ENCODE measurements at places on chromosomes 1 and 21.

GRCh38 chr1:37403166-37403565 lies 71.2 kb upstream of the ZC3H12A start:
- DNase-seq = no peak

DNA sequence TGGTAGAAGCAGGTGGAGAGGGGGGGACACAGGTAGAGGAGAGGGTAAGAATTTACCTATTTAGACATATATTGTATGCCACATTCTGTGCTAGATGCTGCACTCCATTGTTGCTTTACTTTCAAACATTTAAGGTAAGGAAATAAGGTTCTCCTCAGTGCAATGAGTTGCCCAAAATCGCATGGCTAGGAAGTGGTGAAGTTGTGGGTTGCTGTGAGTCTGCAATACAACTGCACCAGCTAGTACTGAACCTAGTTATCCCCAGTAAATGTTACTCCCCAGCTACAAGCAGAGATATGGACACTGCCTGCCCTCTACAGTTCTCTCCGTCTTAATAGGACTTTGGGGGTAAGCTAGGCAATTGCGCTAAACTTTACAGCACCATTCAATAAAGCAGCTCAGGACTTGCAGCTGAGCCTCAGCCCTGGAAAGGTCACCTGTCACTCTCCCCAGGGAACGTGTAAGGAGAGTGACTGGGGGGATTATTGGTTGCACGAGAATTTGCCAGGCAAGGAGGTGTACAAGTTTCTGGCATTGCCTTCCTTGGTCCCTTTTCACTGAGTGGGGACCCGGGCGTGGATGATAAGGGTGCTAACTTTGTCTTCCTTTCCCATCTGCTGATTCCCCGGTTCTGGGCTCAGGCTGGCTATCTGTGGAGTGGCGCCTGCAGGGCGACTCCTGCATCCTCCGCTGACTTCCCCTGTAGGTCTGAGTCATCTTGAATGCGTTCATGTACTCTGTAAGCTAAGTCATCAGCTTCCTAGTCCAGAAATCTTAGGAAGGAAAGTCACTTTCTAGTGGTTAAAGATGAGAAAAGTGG lies 71.3 kb upstream of the CNTN2 start:
- DNase-seq = no peak

DNA sequence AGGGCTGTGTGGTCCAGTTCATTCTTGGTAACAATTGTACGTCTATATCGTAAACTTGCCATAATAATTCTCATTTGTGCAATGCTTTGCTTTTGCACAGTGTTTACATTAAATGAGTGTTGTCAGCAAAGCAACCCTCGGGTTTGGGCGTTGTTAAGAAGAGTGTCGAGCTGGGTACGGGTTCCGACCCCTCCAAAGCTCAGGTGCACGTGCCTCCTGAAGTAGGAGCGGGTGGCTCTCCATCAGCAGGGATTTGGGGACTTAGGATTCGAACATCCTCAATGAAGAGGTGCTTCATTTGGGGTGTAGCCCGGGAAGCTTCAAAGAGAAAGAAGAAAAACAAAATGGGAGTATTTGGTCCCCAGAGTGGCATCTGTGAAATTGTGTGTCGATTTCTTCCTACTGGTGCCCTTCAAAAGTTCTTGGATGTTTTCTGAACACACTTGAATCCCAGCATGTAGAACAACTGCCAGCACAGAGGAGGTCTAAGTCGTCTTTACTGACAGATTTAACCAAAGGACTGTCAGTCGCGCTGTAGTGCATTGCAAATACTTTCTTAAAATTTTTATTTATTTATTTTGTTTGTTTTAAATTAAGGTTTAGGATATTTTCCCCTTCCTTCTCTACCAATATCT lies 1.1 kb downstream of the TRIM58 start:
- no peak for DNase-seq

DNA sequence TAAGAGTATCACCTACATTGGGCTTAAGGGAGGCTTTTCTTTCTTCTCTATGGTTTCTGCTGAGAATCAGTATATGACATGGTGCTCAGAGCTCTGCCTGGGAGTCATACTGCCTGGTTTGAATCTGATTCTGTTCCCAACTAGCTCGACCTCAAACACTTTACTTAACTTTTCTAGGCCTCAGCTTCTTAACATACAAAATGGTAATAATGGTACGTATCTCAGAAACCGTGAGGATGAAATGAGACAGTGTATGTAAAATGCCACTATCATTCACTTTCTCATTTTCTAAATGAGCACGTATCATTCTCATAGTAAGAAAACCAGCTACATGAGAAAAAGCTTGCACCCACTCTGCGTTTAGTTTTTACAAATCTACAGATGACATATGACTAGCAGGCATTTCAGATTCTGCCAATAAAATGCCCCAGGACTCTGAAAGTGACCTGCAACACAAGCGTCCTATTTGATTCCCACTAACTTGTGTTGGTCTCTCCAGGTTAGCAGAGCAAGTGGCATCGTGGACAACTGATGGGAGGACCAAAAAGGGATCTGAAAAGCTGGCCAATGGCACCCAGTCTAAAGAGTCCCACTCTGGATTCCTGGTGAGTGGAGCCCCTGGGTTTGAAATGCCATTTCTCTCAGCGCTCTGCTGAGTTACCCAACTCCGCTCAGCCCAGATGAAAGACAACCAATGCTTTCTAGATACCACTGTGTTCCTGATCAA lies 6.1 kb downstream of the CTNNBIP1 start:
- DNase-seq = peak; percentile 40

DNA sequence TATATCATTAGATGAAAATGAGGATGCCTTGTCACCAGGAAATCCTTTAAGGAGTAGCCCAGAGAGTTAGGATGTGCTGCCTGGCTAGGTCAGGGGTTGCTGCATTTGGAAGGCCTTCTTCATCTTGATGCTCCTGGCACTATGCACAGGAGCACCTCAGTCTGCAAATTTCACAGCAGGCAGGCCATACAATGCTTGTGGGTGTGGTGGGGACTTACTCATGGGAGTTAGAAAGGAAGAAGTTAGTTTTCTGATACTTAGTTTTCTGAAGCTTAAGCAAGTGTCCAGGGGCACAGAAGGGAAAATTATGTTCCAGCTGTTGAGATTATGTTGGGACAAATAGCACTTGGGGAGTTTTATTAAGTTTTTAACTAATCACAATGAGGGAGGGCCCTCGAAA lies 11.4 kb downstream of the HLX start:
- no peak for DNase-seq

- no peak for DNase-seq
Measured at GRCh38 chr1:222048094-222048595, 306.3 kb upstream of the DUSP10 start.

DNA sequence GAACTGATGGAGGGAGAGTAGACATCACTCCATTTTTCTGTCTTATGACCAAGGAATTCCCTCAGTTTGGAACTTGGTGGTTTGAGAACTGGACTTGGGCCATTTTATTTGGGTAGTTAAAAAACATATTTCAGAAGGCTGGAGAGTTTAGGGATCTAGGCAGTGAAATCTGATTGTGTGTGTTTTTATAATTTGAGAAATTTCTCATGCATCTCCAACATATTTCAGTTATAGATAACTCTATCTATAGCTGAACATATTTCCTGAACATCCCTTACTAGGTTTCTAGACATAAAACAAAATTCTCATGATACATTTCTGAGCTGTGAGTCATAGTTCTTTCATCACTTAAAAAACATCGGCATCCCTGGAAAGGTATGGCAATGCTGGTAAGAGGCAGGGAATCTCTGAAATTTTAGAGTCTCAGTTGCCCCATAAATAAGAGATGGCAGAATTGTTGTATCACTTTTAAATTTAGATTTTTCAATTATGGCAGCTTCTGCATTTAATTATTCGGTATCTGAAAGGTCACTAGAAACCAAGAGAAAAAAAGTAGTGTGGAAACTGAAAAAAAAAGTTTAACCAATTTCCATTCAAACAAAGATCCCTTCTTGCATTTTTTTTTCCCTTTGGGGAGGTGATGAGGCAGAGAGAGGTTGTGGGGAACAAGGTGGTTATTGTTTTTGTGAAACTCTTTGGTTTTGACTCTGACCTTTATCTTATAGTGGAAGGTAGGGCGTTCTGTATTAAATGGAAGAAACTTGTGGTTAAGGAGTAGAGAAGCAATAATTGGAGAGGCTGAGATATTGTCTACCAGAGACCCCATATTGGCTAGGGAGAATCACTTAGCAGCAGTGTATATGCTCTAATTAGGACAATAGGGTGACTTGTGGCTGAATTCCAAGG lies 102.9 kb downstream of the FASLG start:
- DNase-seq = no peak

GRCh38 chr21:31426235-31426797 lies 82.3 kb upstream of the TIAM1 start:
- DNase-seq = no peak

DNA sequence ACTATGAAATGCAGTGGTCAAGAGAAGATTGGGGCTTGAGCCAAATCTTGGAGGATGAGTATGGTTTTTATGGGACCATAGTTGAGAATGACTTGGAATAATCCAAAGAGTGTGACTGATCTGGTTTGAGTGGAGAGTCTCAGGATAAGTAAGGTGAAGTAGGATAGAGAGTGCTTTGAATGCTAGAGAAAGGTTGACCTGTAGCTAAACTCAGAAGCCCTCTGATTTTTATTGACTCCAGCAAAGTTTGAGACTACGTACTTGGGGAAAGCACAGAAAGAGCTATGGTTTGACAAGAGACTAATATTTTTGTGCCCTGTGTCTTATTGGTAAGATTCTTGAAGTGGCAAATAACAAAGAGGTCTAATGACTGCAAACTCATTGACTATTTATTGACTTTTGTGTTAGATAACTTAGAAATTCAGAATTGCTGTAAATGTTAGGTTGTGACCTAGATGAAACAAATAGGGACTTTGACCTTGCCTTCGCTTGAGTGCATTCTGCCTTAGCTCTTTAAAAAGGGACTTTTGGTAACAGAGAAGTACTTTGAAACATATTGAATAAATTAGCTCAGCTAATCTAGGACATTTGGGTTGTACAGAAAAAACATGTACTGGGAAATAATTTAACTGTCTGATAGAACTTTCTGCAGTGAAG lies 35.1 kb downstream of the UAP1 start:
- DNase-seq = no peak

DNA sequence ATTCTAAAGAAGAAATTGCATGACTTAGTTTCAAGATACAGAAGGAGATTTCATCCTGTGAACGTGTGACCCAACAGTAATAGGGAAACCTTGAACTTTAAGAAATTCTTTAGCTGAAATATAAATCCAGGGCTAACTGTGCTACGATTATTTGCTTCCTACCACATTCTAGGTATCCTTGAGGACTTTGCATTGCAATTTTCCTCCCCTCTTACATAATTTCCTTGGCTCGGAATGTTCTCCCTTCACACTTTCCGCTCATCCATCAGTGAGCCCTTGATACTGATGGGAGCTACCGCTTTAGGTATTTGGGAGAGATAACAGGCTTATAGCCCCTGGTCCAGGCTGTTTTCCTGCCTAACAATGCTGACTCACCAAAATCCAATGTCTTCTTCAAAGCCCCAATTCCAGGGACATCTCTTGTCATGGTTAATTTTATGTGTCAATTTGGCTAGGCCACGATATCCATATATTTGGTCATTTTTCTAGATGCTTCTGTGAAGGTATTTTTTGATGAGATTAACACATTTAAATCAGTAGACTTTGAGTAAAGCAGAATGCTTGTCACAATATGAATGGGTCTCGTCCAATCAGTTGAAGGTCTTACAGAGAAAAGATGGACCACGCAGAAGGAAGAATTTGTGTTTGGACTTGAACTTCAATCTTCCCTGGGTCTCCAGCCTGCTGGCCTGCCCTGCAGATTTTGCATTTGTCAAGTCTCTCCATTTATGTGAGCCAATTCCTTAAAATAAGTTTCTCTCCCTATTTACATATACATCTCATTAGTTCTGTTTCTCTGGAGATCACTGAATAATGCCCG lies 121.2 kb downstream of the PTPN14 start:
- DNase-seq = no peak

DNA sequence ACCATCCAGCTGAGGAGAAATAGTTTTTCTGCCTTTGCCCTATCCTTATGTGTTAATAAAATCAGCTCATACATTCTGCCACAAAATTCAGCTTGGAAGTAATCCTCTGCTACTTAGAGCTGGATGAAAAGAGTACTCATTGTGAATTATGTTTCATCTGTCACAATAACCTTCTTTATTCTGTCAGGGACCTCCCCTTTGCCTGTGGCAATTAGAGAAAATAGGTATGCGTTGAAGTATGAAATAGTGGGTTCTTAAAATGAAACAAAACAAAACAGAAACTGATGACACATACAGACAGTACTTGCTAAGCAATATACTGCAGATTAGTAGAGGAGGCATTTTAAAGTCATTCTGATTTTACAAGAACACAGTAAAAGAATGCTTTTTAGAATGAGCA lies 578.5 kb downstream of the USP25 start:
- DNase-seq = no peak

GRCh38 chr1:209831615-209832014 lies 3.8 kb downstream of the UTP25 start:
- DNase-seq = no peak

- DNase-seq = no peak
Measured at GRCh38 chr1:70754701-70755100, 292.9 kb downstream of the PTGER3 start.

DNA sequence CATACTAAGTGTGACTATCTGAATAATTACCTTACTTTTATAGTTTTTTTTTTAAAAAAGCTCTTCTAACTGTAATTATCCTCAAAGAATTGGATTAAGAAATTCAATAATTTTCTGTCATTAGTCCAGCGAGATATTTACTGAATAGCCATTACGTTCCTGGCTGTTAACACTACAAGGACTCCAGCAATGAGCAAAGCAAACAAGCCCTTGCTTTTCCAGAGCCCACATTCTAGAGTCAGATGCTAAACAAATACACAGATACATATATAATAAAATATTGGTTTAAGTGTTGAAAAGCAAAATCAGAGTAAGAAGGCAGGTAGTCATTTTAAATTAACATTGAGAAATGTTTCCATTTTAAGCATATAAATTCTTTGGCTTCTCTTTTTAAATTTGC lies 118.4 kb downstream of the ATF6 start:
- DNase-seq = no peak

DNA sequence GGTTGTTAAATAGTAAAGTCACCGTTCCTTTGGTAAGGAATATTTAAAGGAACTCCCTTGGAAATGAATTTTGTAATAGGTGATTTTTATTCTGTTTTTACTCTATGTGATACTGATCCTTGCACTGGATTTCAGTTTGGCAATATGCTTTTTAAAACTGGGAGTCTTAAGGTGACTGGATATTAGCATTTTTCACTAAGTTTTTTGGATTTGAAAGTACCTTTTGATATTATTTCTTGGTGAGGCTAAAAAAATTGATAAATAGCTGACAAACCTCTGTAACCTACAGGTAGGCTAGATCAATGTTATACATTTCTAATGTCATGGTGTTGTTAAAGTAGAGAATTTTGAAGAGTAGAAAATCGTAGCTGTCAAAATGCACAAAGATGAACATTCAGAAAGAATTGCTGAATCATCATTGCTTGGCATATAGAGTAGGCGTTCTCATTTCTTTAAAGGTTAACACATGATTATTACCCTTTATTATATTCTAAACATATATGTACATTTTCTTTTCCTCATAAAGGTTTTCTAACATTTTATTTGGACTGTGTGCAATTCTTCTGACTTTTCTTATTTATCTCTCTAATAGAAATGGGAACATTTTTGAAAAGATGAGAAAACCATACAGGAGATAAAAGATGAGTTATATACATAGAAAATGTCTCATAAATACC lies 1.5 kb upstream of the DNAJB4 start:
- DNase-seq = no peak
